M059J (cell line): ENCODE measurements at places on chromosomes 1 and 21.

DNA sequence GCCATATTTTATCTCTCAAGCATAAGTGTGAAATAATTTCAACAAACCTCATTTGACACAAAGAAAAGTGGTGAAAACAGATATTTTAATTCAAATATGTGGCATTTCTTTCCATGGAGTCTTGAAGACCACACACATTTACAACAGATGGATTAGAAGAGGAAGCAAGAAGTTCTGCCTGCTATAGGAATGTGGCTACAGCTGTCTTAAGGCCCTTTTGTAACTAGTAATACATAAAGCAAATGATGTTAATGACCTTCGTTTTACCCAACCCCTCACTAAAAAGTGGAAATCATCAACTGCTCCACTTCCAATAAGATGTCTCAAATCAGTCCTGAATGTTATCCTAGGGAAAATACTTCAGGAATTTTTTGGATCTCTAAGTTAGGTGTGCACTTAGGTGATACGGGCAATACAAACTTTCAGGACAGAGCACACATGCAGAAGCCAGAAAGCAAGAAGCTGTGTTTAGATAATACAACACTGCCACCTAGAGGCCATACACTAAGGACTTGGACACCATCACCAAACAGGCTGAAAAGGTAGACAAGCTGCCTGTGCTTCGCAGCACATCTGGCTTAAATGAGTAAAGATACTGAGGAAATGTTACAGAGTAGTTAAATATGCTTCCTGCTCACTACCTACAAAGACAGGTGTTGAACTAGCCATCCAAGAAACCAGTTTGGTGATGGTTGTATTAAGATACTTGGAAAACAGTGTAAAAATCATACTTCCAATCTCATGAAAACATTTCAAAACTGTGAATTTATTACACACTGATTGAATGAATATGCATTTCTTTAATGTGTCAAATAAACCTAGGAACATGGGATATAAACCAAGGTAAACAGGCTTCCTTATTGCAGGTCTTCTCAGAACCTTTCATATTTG is 24.4 kb downstream of the RRAGC start:
- DNase-seq = peak; percentile 83

DNA sequence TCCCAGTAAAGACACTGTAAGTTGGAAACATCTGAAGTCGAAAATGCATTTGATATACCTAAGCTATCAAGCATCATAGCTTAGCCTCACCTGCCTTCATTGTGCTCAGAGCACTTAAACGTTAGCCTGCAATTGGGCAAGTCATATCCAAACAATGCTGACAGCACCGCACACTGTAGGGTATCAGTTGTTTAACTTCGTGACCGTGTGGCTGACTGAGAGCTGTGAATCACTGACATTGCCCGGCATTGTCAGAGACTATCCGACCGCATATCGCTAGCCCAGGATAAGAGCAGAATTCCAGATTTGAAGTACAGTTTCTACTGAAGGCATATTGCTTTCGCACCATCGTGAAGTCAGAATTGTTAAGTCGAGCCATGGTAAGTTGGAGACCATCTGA is 41.5 kb downstream of the GALNT2 start:
- no peak for DNase-seq

- DNase-seq = peak; percentile 38
Measured at GRCh38 chr1:55640708-55641473, 425.7 kb upstream of the USP24 start.

GRCh38 chr21:32009263-32009662 is 136.4 kb downstream of the HUNK start:
- no peak for DNase-seq

GRCh38 chr1:44705938-44706337 is 25.0 kb downstream of the RNU5D-1 start:
- no peak for DNase-seq

DNA sequence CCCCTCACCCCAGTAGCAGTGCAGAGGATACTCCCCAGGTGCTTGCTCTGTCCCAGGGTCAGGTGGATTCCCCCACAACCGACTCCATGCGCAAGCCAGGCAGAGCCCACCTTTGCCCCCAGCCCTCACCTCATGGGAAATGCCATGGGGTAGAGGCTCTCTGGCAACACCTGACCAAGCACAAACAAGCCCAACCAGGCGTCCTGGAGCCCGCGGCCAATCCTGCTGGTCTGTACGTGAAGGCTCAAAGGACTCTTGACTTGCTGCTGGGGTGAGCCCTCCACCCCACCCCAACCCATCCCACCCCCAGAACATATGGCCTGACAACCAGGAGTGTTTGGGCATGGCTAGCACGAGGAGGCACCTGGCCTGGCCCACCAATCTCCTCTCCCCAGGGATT is 1.8 kb downstream of the ADGRB2 start:
- no peak for DNase-seq

- DNase-seq = peak; percentile 5
Measured at GRCh38 chr1:215957663-215958062, 390.6 kb downstream of the KCTD3 start.

DNA sequence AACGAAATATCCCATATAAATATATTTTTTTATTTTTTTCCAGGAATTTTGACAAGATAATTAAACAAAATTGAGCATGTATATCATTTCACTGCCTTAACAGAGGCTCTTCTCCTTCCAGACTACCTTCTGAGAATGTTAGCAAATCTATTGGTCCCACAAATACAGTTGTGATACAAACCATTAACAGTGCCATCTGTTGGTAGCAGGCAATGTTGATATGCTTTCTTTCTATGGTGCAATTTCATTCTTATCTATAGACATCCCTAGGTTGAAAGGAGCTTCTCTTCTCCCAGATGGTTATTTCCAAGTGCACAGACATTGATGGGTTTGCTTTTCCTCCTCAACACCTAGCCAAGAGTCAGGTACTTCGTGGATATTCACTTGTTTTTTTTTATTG is 303.6 kb downstream of the USH2A start:
- DNase-seq = peak; percentile 32

GRCh38 chr1:41666981-41667631 is 182.6 kb upstream of the EDN2 start:
- peak; percentile 36 for DNase-seq

GRCh38 chr21:43645976-43646375 is 13.3 kb downstream of the HSF2BP start:
- DNase-seq = no peak

DNA sequence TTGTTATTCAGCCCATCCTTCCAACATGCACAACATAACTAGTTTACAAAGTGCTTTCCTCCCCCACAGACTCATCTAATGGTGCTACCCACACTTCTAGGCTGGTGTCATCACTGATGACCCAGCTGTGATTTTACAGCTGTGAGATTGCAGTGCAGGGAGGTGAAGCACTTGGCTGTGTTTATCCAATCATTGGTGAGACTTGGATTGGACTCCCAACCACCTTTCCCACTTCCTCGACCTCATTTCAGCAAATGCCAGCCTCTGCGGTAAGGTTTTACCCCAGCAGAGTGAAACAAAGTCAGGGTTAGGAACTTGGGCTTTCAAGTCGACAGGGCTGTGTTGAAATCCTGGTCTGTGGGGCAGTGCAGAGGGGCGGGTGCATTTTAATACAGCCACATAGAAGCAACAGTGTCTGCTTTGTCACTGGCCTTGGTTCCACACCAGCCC is 22.1 kb downstream of the ECHDC2 start:
- no peak for DNase-seq

DNA sequence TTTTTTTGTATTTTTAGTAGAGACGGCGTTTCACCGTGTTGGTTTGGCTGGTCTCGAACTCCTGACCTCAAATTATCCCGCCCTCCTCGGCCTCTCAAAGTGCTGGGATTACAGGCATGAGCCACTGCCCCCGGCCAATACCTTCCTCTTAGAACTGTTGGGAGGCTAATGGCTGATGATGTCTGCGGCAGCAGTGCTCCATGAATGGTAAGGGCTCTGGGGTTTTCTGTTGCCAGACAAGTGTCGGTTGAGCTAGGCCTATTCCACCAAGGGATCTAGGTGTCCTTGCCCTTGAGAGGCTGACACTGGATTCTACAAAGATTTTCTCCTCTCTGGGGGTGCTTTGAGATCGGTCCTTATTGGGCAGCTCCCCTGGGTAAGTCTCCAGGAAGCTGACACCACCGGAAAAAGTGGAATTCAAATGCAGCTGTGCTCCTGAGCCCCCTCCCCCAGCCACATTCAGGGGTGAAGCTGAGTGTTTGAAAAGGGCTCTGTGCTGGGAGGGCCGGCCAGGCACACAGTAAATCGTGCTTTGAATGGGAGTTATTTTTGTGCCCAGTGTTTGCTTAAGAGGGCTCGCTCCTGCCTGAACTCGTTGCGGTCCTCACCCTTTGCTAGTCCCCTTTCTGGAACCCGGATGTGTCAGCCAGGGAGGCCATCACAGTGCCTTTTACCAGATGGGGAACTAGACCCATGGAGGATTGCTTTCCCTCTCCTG is 5.2 kb downstream of the SOX13 start:
- no peak for DNase-seq

GRCh38 chr1:7403265-7404045 is 367.6 kb upstream of the VAMP3 start:
- DNase-seq = peak; percentile 35

DNA sequence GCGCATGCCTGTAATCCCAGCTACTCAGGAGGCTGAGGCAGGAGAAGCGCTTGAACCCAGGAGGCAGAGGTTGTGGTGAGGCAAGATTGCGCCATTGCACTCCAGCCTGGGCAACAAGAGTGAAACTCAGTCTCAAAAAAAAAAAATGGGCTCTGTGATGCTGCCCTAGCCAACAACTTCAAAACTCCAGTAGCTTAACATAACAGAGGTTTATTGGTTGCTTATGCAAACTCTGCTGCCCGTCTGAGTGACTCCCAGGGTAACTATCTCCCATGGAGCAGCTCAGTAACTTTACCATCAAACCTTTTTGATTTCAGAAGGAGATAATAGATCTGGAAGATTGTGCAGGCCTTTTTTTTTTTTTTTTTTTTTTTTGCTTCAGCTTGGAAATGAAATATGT is 18.9 kb upstream of the ITLN2 start:
- DNase-seq = no peak

DNA sequence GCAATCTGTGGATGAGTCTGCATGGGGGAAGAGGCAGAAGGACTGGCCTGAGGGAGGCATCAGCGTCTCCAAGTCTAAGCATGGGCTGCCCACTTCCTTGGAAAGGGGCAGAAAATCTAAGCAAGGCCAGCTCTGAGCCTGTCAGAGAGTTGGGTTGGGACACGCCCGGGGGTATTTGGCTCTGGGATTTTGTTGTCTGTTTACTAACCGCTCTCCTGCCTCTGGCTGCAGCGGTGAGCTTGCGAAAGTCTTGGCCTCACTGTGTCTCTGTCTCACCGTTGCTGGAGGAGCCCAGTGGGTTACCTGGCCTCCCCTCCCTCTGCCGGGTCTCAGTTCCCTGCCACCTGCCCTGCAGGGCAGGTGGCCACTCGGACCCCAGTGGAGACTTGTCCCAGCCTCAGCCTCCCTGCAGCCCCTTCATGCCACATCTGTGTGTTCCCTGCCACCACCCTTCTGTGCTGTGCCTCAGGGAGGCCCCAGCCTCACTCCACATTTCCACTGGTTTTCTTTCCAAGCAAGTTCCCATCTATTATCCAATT is 33.7 kb downstream of the EDN2 start:
- peak; percentile 65 for DNase-seq

GRCh38 chr1:2458687-2459086 is 17.4 kb upstream of the PLCH2 start:
- no peak for DNase-seq

DNA sequence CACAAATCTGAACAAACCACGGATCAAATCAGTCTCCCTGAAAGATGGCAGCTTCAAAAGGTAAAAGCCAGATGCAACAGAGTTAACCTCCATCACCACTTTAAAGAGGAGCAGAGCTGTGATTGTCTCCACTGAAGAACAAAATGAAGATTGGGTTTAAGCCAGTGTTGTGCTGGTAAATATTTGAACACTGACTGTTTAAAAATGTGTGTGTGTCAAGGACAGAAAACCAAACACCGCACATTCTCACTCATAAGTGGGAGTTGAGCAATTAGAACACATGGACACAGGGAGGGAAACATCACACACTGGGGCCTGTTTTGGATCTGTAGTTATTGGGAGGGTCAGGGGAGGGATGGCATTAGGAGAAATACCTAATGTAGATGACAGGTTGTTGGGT is 83.9 kb downstream of the ST6GALNAC5 start:
- DNase-seq = peak; percentile 66

GRCh38 chr1:41318135-41318534 is 43.1 kb upstream of the FOXO6 start:
- DNase-seq = no peak

- DNase-seq = no peak
Measured at GRCh38 chr1:10908266-10908665, 104.2 kb upstream of the TARDBP start.

DNA sequence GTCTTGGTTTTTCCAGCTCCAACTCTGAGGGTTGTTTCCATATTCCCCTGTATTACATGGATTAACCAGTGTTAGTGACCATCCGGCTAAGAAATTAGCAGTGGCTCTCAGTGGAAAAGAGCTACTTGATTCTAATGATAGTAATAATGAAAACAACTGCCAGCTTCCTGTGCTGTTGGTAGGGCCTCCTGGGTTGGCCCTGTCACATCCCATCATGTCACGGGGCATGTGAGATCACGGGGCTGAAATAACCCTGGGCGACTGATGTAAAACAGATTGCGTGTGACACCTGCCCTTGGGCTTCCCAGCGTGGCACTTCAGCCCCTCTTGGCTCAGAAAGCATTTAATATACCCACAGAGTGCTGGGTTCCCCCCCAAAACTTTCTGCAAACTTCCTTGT is 149.0 kb downstream of the ROR1 start:
- DNase-seq = no peak

DNA sequence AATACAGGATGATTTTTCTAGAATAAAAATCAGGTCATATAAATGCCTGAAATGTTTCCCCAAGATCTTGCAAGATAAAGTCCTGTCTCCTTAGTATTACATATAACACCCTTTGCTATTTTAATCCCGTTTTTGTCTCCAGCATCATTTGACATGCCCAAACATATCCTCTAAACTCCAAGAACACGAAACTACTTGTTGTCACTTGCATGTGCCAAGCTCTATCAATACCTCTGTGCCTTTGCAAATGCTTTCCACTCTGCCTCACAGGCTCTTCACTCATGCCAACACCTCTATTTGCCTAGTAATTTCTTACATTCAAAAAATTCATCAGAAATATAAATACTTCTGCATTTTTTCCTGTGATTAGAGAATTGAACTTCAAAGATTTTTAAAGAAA is 37.9 kb downstream of the LRRIQ3 start:
- no peak for DNase-seq

GRCh38 chr1:202085682-202086373 is 36.9 kb upstream of the GPR37L1 start:
- no peak for DNase-seq
